Activated naive CD8-positive, alpha-beta T cell treated with anti-CD3 and anti-CD28 coated beads, Interleukin-2, amount 50 U/mL, for 24 hours (primary cell): ENCODE measurements at places on chromosomes 5 and 9.

DNA sequence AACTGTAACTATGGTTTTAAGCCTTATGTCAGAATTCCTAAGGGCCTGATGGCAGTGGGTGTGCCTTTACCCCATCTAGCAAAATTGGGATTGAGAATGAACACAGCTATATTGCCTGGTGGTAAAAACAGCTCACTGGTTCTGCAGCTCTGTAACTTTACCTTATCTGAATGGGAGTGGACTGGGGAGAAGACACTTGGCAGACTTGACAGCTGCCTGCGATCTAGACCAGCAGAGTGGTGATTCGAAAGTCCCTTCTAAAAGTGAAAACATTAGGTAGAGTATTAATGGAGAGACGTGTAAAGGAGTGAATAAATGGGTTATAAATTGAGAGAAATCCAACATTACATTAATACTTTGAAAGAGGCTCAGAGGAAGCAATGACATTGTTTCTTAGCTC lies 289.1 kb upstream of the EDIL3 start:
- no peak for DNase-seq

DNA sequence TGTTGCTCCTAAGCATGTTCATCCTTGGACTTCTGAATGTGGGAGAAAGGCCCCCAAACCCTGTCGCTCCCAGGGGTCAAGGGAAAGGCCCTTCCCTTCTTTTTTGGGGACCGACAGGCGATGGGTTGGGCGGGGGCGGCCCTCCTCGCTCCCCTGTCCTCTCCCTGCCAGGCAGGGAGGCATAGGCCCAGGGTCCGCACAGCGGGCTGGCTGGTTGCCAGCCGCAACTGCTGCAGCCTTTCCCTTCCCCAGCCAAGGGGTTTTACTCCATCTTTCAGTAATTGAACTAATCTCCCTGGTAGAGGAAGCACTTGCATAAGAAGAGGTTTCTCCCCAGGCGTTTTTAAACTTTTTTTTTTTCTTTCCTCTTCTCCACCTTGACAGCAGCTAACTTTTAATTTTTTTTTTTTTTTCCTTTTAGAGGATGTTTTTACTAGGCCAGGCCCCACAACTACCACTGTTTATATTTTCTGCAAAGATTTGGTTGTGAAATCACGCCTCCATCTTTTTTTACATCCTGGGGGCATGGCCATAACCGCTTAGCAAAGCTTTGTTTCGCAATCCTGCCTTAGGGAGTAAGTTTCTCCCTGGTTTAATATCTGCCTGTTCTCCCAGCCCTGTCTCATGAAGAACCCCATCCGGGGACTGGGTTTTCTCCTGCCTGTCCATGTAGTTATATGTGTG lies 216.9 kb upstream of the ZNF608 start:
- no peak for DNase-seq

GRCh38 chr5:134462761-134463160 lies 51.1 kb upstream of the CDKN2AIPNL start:
- no peak for DNase-seq

DNA sequence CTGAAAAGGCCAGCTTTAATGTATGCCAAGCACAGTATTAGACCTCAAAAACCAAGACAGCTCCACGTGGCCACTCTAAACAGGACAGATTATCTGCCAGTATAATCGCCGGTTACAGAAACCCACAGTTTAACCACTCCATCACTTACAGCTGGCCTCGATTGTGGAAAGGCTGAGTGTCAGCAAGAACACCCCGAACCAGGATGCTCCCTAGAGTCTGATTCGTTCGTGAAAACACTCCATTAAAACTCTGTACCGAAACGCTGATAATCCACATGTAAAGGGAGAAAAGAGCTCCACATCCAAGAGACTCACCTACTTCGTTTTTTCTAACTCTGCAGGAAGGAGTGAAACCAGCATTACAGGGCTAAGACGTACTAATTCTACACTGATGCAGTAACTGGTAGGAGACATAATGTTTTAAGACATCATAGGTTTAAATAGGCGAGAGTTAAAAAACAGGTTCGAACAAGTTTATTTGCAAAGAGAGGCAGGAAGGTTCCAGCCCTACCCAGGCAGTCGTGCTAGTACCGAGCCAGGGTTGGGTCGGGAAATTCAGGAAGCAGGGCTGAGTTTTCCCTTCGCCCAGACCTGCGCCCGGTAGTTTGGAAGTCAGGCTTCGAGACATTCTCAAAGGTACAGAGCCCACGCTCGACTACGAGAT lies 949 bp downstream of the SERINC5 start:
- DNase-seq, result peak; percentile 49

- DNase-seq, result no peak
These were observed 136.8 kb downstream of the ESM1 start for GRCh38 chr5:54848581-54848980.
